Kidney (tissue), 22 donors: ENCODE measurements at places on chromosomes 7 and 10.
A peak's percentile ranks its signal among the peaks of the same experiment; 100 is the strongest.

- peak; percentile 77 for DNase-seq
Observed at GRCh38 chr7:95478272-95479037, 7.3 kb upstream of the ASB4 start.

DNA sequence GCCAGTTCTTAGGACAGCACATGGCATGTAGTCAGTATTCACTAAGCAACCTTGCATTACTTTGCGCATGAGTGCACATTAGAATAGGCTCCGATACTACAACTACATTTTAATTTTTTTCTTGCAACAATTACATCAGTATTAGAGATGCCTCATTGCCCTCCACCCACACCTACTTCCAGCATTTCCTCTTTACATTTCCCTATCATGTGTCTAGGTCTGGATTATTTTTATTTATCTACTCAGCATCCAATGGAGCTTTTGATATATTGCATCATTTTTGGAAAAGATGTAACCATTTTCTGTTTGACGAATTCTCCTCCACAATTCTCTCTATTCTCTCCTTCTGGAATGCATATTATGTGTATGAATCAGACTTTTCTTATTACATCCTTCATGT, 258.2 kb upstream of the GLI3 start:
- no peak for DNase-seq

DNA sequence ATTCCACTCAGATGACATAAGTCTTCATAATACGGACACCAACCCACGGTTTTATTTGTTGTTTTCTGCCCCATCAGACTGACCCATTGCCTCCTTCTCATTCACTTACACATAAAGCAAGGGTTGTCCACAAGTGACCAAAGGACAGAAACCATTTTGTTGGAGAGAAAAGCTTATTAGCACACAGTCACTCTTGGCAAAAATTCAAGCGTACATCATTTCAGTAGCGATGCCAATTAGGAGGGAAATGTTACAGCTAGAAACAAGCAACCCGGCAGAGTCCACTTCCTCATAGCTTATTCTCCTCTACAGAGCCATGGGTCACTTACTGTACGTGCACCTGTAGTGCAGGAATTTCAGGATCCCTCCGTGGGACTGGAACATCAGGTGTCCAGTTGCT, 23.0 kb downstream of the ABLIM1 start:
- DNase-seq: no peak

DNA sequence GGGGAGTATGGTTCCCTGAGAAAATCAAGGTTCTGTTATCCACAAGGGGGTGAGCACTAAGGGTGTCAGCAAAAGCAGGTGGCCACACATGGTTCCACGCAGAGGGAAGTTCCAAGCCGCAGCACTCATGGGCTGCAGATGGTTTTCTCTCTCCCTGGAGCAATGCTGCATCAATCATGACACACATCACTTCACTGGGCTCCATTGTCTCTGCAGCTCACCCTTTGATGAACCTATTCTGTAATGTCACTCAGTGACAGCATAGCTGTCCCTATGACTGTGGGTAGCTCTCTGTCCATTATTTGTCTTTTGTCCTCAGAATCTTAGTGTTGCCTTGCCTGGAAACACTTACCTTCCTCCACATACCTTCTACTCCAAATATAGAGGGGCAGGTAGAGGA, 34.8 kb downstream of the LRRC18 start:
- no peak for DNase-seq

- DNase-seq: no peak
Observed at GRCh38 chr10:79185067-79185774, 116.5 kb downstream of the ZMIZ1 start.

GRCh38 chr10:97738616-97739015, 1.7 kb downstream of the ZFYVE27 start:
- DNase-seq: no peak

DNA sequence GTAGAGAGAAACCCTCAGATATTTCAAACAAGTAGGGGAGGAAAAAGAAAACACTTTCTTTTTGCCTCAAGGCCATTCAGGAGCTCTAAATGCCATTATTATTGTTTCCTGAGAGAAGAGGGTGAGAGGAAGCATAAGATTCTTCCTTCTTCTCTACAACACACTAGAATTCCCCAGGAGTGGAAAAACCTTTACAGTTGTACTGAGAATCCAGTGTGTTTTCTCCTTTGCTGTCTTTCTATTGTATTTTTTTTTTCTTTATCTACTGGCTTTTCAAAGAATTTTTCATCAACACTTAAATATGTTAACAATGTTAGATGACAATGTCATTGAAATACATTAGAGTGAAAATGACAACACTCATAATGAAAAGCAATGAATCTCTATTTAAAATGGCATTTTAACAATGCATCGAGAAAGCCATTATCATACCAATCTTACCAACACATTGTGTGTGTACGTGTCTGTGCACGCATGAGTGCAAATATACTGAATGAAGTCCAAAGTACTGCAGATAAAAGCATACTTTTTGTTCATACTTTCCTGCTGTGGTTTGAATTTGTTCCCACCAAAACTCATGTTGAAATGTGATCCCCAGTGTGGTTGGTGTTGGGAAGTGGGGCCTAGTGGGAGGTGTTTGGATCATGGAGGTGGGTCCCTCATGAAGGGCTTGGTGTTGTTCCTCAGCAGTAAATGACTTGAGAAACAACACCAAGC, 24.2 kb upstream of the MACC1 start:
- no peak for DNase-seq

- DNase-seq: no peak
Observed at GRCh38 chr10:97046456-97047082, 139.2 kb downstream of the SLIT1 start.

GRCh38 chr10:130432271-130432670, 296.1 kb downstream of the GLRX3 start:
- no peak for DNase-seq

- DNase-seq: no peak
Observed at GRCh38 chr7:138848056-138848980, 50.3 kb upstream of the ATP6V0A4 start.

- DNase-seq: no peak
Observed at GRCh38 chr7:10646194-10646593, 327.5 kb upstream of the PHF14 start.

DNA sequence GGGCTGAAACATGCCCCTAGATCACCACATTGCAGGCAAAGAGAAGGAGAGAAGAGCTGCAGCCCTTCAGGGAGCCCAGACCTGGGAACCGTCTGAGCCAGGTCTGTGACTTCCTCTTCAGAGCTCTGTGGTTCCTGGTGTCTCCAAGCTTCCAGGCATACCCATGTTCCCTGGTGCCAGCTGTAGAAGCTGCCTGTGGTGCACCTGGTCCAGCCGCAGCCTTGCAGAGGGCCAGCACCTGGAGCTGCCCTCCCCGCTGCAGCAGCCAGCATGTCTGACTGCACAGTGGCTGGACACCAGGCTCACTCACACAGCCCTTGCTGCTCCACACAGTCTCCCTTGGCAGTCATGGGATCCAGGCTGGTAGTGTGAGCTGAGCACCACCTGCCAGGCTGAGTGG, 33.6 kb downstream of the C7orf25 start:
- DNase-seq: no peak

DNA sequence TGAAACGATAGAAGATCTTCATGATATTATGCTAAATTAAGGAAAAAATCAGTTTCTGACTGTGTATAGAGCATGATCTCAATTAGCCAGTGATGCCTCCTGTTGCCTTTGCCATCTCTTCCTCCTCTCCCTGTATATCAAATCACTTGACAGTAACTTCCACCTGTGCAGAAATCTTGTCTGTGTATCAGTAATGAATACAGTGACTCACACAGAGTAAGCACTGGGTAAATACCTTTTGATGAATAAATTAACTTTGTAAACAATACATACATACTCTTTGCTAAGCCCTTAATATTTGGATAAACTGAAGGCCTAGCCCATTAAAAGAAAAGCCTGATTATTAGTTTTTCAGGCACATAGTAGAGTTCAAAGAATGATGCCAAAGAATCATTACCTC, 610.6 kb upstream of the NRP1 start:
- DNase-seq: no peak

- DNase-seq: no peak
Observed at GRCh38 chr10:16909271-16909767, 92.1 kb upstream of the RSU1 start.

DNA sequence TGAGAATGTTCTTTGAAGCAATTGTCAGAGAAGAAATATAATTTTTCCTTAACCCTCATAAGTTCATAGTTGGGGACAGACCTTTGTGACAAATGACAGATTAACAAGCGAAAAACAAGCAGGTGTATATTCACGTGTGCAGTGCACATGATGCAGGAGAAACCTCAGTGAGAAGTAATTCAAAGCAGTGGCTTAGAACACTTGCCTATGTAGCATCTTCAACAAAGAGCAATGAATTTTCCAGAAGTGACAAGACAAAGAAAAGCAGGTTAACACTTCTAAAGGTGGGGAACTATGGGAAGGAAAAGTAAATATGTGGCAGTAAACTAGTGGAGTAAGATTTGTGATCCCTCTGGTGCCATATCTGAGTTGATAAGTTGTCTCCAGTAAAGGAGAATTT, 65.8 kb downstream of the MCU start:
- no peak for DNase-seq

DNA sequence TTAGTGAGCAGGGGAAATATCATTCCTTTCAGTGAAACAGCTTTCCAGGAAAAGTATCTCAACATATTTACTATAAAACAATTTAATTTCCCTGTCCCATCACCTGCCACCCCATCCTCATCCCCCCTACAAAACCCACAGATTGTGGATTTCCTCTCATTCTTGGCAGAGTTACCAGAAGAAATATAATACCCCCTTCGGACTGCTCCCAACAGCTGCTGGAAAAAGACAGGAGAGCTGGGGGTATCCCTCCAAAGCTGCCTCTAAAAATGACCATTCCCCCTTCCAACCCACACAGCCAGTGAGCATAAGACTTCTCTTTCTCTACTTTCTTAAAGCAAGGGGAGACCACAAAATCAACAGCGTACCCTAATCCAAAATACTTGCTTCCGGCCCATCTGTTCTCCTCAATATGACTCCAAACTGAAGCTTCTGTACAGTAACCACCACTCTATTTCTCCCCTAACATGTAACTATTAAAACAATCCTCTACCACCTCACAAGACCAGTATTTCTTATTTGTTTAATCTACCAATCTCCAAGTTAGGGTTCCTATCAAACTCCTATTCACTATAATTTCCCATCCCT, 7.8 kb downstream of the FBXW4 start:
- no peak for DNase-seq

GRCh38 chr10:110007161-110007700, 553 bp upstream of the ADD3 start:
- no peak for DNase-seq

GRCh38 chr7:2040893-2041270, 191.9 kb downstream of the MAD1L1 start:
- no peak for DNase-seq

- DNase-seq: no peak
Observed at GRCh38 chr7:157278167-157278790, 58.5 kb upstream of the DNAJB6 start.

- no peak for DNase-seq
Observed at GRCh38 chr10:48652344-48652743, 32.3 kb upstream of the WDFY4 start.

- no peak for DNase-seq
Observed at GRCh38 chr10:17758896-17759295, 6.9 kb downstream of the TMEM236 start.
